ENCODE measurements at places on chromosomes 2 and 18. TPM values are rescaled to one million over a fixed set of nuclear protein-coding genes. Genes with fewer than 3 reads are reported as not detected.
A peak's percentile ranks its signal among the peaks of the same experiment; 100 is the strongest.

Gene ASAP2
- 66.2 TPM for total RNA-seq

Gene OR6B2
- not detected for total RNA-seq

Gene RAB31
- 120 TPM for total RNA-seq

Gene RAB17
- not detected for total RNA-seq

Gene DYNC1I2
- 109 TPM for total RNA-seq

Gene SH3RF3
- total RNA-seq, result 14.8 TPM

Gene SETBP1
- 23.0 TPM for total RNA-seq

DNA sequence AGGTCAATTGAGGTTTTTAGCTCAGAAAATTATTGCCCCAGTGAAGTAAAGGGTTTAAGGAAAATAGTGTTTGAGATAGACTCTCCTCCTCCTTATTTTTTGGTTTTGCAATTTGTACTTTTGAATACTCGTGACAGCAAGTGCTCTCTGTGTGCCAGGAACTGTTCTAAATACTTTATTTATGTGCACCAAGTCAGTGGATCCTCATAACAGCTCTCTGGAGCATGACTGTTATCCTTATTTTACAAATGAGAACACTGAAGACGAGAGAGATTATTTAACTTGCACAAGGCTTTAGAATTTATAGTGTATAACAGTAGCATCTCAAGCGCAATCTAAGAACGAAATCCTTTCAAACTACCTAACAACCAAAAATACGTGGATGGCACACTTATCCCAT is 24.7 kb downstream of the BABAM2 start:
- DNase-seq, result no peak
- no peaks in the 10 kb centered on the region for H3K36me3 ChIP-seq
- H3K4me1 ChIP-seq, result peaks cover 14% of the 10 kb centered on the region
- no peaks in the 10 kb centered on the region for H3K27me3 ChIP-seq
- H3K27ac ChIP-seq, result no peak overlapping the region

GRCh38 chr2:187917535-187917934 is 363.3 kb upstream of the TFPI start:
- DNase-seq, result no peak
- H3K4me3 ChIP-seq, result no peak overlapping the region
- H3K27ac ChIP-seq, result no peak overlapping the region
- no peaks in the 10 kb centered on the region for H3K4me1 ChIP-seq

- H3K4me3 ChIP-seq, result no peak overlapping the region
- no peaks in the 10 kb centered on the region for H3K4me1 ChIP-seq
- H3K27me3 ChIP-seq, result no peaks in the 10 kb centered on the region
- no peaks in the 10 kb centered on the region for H3K36me3 ChIP-seq
Measured at GRCh38 chr2:160592993-160593392, 99.4 kb upstream of the RBMS1 start.

- H3K4me3 ChIP-seq, result no peak overlapping the region
- peak; percentile 97 for DNase-seq
- H3K4me1 ChIP-seq, result peaks cover 14% of the 10 kb centered on the region
- peak overlapping the region; percentile 60 for H3K27ac ChIP-seq
- H3K36me3 ChIP-seq, result no peaks in the 10 kb centered on the region
- H3K27me3 ChIP-seq, result no peaks in the 10 kb centered on the region
Measured at GRCh38 chr2:42859006-42859552, 66.7 kb upstream of the HAAO start.

- no peaks in the 10 kb centered on the region for H3K36me3 ChIP-seq
- H3K27me3 ChIP-seq, result no peaks in the 10 kb centered on the region
- H3K4me1 ChIP-seq, result no peaks in the 10 kb centered on the region
- no peak overlapping the region for H3K27ac ChIP-seq
- H3K4me3 ChIP-seq, result no peak overlapping the region
- no peak for DNase-seq
Measured at GRCh38 chr2:100365434-100365833, 43.1 kb upstream of the LONRF2 start.

GRCh38 chr2:178819992-178820391 is 12.8 kb upstream of the TTN start:
- H3K4me3 ChIP-seq, result peak overlapping the region; percentile 45
- peaks cover 4% of the 10 kb centered on the region for H3K4me1 ChIP-seq
- H3K27me3 ChIP-seq, result no peaks in the 10 kb centered on the region
- no peak overlapping the region for H3K27ac ChIP-seq
- no peaks in the 10 kb centered on the region for H3K36me3 ChIP-seq
- no peak for DNase-seq

DNA sequence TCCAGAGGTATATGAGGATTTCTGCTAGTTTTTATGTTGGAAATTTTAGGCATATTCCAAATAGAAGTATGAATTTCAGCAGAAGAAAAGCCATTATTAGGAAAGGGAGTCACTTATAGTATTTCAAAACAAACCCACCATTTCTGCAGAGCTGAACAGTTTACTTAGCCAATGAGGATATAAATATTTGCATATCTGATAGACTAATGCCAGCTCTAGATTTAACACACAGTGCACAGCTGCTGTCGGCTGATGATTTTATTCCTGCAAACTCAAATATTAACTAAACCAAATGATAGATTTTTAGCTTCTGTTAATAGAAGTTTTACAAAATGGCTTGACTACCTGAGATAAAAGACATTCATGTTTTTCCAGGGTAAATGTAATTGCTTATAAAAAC is 375.8 kb upstream of the FANCL start:
- H3K36me3 ChIP-seq, result no peaks in the 10 kb centered on the region
- H3K4me1 ChIP-seq, result peaks cover 3% of the 10 kb centered on the region
- H3K4me3 ChIP-seq, result no peak overlapping the region
- no peak overlapping the region for H3K27ac ChIP-seq

GRCh38 chr2:98768384-98769113 is 37.6 kb upstream of the MGAT4A start:
- H3K4me3 ChIP-seq, result no peak overlapping the region
- H3K36me3 ChIP-seq, result no peaks in the 10 kb centered on the region
- H3K4me1 ChIP-seq, result peaks cover 24% of the 10 kb centered on the region
- H3K27me3 ChIP-seq, result peaks cover 21% of the 10 kb centered on the region
- H3K27ac ChIP-seq, result no peak overlapping the region
- DNase-seq, result peak; percentile 78

GRCh38 chr18:56283316-56283715 is 355.1 kb downstream of the TXNL1 start:
- no peak overlapping the region for H3K4me3 ChIP-seq
- DNase-seq, result no peak
- H3K27me3 ChIP-seq, result no peaks in the 10 kb centered on the region

- no peaks in the 10 kb centered on the region for H3K27me3 ChIP-seq
- H3K36me3 ChIP-seq, result no peaks in the 10 kb centered on the region
- H3K4me3 ChIP-seq, result no peak overlapping the region
Measured at GRCh38 chr2:116319935-116320334, 1494.6 kb upstream of the DDX18 start.

DNA sequence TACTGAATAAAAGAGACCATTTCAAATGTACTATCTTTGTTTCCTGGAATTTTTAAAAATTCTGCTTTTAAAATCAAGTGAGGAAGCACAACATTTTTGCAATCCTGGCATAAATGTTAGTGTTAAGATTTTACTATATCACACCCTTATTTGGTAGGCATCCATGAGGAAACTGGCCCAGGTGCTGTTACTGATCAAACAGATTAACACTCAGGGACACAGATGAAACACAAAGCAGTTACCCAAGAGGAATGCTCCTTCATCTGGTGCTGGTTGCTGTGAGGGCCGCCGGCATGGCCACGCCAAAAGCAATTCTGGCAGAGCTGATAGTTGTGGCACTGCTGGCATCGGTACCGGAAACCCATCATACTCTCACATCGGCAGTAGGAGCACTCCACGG is 96.8 kb downstream of the DTNB start:
- no peak overlapping the region for H3K27ac ChIP-seq
- DNase-seq, result no peak
- H3K4me1 ChIP-seq, result no peaks in the 10 kb centered on the region
- H3K4me3 ChIP-seq, result no peak overlapping the region

DNA sequence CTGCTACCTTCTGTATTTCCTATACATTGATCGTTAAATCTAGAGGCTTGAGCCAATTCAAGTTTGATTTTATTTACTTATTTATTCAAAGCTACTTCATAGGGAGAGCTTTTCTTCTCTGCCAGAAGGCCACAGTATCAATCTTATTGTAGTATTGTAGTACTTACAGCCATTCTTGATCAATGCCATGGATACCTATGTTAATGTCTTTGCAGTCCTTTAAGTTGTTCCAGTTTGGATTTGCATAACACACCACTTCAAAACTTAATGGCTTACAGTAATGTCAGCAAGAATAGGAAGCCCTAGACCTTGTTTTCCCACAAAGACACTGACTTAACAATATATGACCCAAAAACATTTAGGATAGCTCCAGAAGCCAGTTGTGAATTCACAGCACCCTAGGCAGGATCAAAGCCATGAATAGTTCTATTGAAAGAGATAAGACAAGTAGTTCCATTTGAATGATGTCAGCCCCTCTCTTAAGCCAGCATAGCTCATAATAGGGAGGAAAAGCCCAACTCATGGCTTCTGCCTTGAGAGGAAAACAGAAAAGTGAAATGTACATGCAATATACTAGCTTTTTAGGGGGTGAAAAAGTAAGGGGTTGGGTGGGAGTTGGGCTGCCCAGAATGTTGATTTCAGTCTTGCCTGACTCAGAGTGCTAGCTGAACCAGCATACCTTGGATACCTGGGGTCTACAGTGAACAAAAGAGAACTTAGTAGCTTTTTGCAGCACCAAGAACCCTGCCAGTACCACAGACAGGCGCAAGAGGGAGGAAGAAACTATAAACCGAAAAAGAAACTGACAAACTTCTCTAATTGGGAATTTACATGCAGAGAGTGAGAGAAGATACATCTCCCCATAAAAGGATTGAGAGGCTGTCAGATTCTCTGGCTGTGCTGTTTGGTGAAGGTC is 101.4 kb downstream of the CAMKMT start:
- H3K4me3 ChIP-seq, result no peak overlapping the region
- no peaks in the 10 kb centered on the region for H3K4me1 ChIP-seq
- no peak overlapping the region for H3K27ac ChIP-seq
- no peak for DNase-seq
- H3K36me3 ChIP-seq, result no peaks in the 10 kb centered on the region
- H3K27me3 ChIP-seq, result no peaks in the 10 kb centered on the region

All from osteoblast (primary cell).